ENCODE measurements at places on chromosomes 2 and 18. TPM values are rescaled to one million over a fixed set of nuclear protein-coding genes. Genes with fewer than 3 reads are reported as not detected.

- H3K4me1 ChIP-seq = no peaks in the 10 kb centered on the region
- H3K27ac ChIP-seq = no peak overlapping the region
- DNase-seq = no peak
- no peak overlapping the region for H3K4me3 ChIP-seq
These were observed 778.5 kb downstream of the ERBB4 start for GRCh38 chr2:211760103-211760502.

- H3K27me3 ChIP-seq = no peaks in the 10 kb centered on the region
- peaks cover 2% of the 10 kb centered on the region for H3K4me1 ChIP-seq
- DNase-seq = no peak
- H3K36me3 ChIP-seq = no peaks in the 10 kb centered on the region
These were observed 16.1 kb upstream of the ALLC start for GRCh38 chr2:3641841-3642421.

DNA sequence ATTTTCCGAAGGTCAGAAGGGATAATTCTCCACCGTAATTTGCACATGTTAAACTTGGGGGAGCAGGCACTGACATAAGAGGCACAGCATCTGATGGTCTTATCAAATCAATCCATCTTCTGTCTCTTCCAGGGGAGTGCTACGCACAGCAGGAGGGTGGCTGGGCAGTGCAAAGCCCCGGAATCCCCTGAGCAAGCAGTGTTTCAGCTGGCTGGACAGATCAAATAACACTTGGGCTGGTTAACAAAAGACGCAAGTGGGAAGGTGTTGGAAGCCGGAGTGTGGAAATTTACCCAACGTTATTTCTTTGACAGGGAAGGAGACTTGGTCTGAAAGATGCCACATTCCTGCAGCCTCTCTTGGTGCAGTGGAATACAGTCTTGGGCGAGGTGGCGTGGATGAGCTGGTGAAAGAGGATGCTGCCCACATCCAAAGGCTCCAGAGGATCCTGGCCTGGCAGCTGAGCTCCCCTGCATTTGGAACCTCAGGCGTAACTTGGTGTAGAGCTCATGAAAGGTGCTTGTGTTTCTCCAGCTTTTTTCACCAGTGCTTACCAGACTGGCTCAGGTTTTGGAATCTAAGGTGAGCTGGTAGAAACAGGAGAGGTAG lies 103.0 kb downstream of the MAPK4 start:
- no peaks in the 10 kb centered on the region for H3K36me3 ChIP-seq
- H3K27me3 ChIP-seq = no peaks in the 10 kb centered on the region
- no peak overlapping the region for H3K4me3 ChIP-seq
- H3K4me1 ChIP-seq = no peaks in the 10 kb centered on the region
- H3K27ac ChIP-seq = no peak overlapping the region

- H3K27me3 ChIP-seq = no peaks in the 10 kb centered on the region
These were observed 145.6 kb downstream of the METTL4 start for GRCh38 chr18:2425426-2426317.

Gene NOTO
- total RNA-seq = not detected

Gene KIDINS220
- 36.3 TPM for total RNA-seq

Data from activated CD4-positive, alpha-beta T cell treated with anti-CD3 and anti-CD28 coated beads, Interleukin-2, amount 10 ng/mL, durations not matched to agents 7 days and 5 days (primary cell).